ENCODE measurements at places on chromosomes 4 and X.
A peak's percentile ranks its signal among the peaks of the same experiment; 100 is the strongest.

- peak; percentile 4 for DNase-seq
Measured at GRCh38 chr4:62087706-62088105, 887.6 kb downstream of the ADGRL3 start.

DNA sequence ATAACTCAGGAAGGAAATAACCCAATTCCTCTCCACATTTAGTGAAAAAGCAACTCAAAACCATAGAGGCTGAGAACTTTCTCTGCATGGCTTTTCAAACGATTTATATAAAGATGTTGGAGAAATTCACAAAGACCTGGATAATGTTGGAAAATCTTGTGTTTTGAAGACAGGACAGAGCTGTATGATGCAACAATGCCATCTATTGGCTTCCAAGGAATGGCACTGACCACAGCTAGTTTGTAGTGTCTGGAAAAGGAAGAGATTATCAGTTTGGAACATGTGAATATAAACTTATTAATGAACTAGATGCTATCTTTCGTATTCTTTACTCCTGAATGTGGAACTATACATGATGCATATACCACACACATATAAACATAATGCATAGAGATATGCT, 503.6 kb downstream of the IL1RAPL1 start:
- DNase-seq: peak; percentile 47

GRCh38 chr4:29277381-29277780, 1442.8 kb upstream of the PCDH7 start:
- DNase-seq: no peak

DNA sequence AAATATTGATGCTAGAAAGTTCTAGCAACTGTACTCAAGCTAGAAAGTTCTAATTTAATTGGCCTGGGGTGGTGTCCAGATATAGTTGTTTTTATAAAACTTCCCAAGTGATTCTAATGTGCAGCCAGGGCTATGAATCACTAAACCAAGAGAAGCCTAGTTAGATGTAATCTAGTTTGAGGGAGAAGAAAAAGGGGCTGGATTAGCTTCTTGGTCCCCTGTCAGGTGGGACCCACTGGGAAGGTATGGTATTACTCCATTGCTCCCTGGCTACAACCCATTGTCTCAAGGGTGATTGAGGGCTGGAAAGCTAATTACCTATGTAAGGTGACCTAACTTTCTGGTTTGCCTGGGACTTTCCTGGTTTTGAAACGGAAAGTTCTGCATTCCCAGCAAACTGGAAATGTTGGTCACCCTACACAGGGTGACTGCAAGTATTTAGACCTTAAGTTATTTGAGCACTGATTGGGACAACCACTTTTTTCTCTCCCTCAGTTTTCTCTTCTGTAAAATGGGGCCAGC, 23.9 kb upstream of the MSN start:
- no peak for DNase-seq

DNA sequence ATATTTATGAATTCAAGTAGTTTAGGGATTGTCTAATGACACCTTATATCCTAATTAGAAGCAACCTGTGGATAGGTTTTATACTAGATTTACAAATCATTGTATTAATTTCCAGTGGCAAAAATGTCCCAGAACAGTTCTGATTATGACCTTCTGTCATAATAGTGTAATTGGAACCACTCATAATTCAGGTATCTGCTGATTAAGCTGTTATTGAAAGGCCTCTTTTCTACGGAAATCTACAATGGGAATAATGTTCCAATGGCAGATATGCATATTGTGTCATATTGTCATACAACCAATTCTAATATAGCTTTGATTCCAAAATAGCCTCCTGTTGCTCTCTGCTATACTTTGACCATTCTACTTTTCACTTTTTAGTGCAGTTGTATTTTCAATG, 19.0 kb downstream of the MMRN1 start:
- peak; percentile 17 for DNase-seq

DNA sequence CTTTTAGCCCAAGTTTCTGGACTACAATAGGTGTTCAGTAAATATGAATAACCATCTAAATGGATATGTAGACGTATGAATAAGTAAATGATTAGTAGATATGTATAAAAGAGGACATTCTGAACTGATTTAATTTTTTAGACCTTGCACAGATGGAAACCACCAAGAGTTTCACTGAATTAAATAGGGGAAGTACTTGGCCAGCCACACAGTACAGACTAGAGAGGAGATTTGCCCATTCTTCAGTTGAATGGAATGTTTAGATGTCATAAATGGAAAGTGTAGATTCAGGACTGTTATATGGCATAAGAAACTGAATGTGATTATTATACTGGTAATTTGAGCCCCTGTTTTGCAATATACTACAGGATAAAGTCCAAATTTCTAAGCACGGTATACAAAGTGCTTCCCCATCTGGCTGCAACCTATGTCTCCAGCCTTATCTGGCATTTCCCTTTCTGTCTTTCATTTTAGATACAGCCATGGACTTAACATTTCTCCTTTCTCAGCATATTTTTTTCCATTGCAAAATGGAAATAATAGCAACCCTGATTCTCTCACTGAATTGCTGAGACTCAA, 137.8 kb upstream of the HS3ST1 start:
- peak; percentile 3 for DNase-seq

GRCh38 chr4:683247-683897, 5.6 kb downstream of the SLC49A3 start:
- no peak for DNase-seq

DNA sequence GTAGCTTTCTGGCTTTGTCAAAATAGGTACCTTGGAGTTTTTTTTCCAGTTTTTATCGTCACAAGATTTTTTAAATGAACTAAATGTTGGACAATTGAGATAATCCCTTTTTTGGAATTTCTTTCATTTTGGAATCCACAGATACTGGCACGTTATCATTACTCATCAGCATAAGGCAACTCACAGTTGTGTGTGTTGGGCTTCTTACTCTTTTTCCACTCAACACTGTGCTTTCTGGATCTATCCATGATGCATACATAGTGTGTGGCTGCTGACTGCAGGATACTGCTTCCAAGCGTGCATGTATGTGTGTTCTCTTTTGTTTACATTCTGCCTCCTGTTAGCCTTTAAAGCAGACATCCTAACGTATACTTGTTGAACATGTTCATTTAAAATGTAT, 113.5 kb upstream of the FAM9A start:
- no peak for DNase-seq
